ENCODE measurements at places on chromosomes 16 and 17. TPM values are rescaled to one million over a fixed set of nuclear protein-coding genes. Genes with fewer than 3 reads are reported as not detected.

DNA sequence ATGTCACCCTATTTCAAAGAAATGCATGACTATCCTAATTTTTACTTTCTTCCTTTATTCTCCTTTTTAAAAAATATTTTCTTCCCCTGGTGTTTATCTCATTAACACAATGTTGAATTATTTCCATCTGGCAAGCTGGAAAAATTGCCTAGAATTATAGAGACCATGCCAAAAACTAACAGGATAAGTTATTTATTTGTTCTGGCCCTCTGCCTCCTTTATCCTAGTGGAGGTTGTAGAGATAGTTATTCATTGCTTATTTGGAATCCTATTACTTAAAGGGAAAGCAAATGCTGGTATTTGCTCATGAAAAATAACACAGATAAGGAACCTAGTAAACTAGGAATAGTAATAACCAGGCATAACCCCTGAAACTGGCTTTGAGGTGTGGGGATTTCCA, 684.9 kb upstream of the KIF2B start:
- peak; percentile 17 for DNase-seq

The CCDC78 gene
- total RNA-seq, result 14.3 TPM

GRCh38 chr16:8764525-8765250, 32.8 kb downstream of the TMEM186 start:
- DNase-seq, result no peak

GRCh38 chr16:30187971-30188561, 4.7 kb downstream of the CORO1A start:
- no peak for DNase-seq

DNA sequence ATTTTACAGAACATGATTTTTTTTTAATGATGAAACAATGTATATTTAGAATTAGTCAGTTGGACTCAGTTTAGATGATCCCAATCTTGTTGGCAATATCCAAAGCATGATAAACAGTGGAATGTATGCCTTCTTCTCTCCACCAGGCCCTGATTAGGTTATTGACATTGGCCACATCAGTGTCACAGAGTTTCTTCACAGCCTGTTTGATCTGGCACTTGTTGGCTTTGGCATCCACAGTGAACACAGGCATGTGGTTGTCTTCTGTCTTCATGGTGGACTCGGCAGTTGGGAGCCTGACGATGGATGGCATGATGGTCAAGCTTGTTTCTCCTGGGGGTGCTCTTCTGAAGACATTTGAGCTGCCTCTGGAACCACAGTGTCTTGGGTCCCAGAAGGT, 317.5 kb downstream of the PMP22 start:
- no peak for DNase-seq

The NOTUM gene
- not detected for total RNA-seq

The PABPN1L gene
- not detected for total RNA-seq

DNA sequence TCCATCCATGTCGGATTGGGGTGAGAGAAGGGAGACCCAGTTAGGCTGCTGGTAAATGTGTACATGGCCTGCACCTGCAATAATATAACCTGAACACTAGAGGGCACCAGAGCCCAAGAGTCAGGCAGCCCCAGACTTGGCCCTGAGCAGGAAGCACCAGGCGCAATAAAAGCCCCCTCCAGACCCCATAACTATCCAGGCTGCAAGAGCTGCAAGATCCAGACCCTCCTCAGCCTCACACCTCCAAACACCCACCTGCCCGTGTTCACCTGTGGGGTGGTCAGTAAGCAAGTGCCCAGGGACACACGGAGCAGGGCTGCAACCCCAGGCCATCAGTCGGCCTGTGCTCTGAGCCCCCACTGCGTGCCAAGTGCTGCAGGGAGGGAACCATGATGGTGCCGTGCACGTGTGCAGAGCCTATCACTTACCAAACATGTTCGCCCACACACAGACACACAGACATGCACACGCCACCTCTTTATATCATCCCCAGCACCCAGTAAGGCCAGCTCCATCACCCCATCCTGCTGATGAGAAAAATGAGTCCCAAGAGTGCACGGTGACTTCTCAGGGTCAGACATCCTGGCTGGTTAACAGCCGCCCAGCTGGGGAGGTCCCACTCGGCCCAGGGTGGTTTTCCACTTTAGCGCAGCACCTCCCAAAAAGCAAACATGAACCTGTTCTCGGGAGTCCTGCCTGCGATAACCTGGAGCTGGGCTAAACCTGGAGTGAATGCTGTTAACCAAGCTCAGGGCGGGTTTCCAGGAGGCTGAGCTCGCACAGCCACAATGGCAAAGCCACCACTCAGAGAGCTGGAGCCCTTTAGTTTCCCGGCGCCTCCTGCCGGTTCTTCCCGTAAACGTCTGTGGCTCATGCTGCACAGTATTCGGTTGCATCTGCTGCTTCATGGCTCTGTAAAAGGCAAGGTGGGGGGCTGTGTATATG, 439.8 kb downstream of the SOX9 start:
- peak; percentile 93 for DNase-seq
